Hepatocyte (in vitro differentiated cells): ENCODE measurements at places on chromosomes 2 and 18.

GRCh38 chr2:3260959-3261358, 116.7 kb downstream of the EIPR1 start:
- no peaks in the 10 kb centered on the region for H3K27me3 ChIP-seq
- H3K4me1 ChIP-seq = no peaks in the 10 kb centered on the region
- DNase-seq = no peak
- no peak overlapping the region for H3K4me3 ChIP-seq
- H3K36me3 ChIP-seq = no peaks in the 10 kb centered on the region
- H3K27ac ChIP-seq = no peak overlapping the region

- peak overlapping the region; percentile 95 for H3K27ac ChIP-seq
- no peaks in the 10 kb centered on the region for H3K27me3 ChIP-seq
- H3K4me3 ChIP-seq = peak overlapping the region; percentile 74
- no peaks in the 10 kb centered on the region for H3K36me3 ChIP-seq
These were observed 1.0 kb downstream of the PLEKHB2 start for GRCh38 chr2:131105950-131106801.

GRCh38 chr2:85545780-85546240, 6.8 kb downstream of the MAT2A start:
- DNase-seq = no peak
- H3K4me1 ChIP-seq = peaks cover 24% of the 10 kb centered on the region
- H3K27me3 ChIP-seq = no peaks in the 10 kb centered on the region
- H3K27ac ChIP-seq = no peak overlapping the region
- H3K4me3 ChIP-seq = no peak overlapping the region

DNA sequence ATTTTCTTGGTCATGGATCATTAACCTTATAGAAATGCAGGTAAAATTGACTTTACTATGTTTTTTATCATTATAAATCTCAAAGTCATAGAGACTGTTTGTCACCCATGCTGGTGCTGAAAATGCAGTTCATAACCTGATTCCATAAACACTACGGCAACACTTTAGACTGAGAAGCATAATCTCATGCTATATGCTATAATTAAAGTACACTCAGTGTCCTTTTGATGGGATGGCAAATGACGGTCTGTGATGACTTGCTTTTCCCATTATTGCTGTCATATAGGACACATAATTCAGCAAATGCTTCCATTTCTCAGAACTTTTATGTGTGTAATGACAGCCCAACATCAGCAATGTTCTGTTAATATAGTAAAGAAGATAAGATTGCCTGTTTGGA, 162.9 kb downstream of the CD226 start:
- no peaks in the 10 kb centered on the region for H3K4me1 ChIP-seq
- DNase-seq = no peak
- H3K27me3 ChIP-seq = no peaks in the 10 kb centered on the region
- no peak overlapping the region for H3K4me3 ChIP-seq

GRCh38 chr18:26271917-26272549, 45.8 kb downstream of the TAF4B start:
- no peaks in the 10 kb centered on the region for H3K4me1 ChIP-seq
- no peaks in the 10 kb centered on the region for H3K27me3 ChIP-seq
- no peak overlapping the region for H3K4me3 ChIP-seq
- DNase-seq = no peak
- H3K27ac ChIP-seq = no peak overlapping the region
- H3K36me3 ChIP-seq = no peaks in the 10 kb centered on the region

DNA sequence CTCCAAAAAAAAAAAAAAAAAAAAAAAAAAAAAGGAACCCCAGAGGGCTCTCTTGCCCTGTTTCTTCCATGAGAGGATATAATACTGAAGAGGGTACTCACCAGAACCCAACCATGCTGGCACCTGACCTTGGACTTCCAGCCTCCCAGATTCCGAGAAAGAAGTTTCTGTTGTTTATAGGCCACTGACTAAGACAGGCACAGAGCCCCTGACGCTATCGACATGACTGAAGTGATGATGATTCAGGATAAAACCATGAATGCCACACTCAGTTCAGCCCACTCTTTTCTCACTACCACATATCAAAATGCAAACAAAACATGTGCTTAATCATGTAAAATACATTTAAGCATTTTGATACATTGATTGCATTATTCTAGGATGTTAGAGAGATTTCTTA, 66.1 kb upstream of the CDCA7 start:
- H3K27me3 ChIP-seq = no peaks in the 10 kb centered on the region
- no peaks in the 10 kb centered on the region for H3K36me3 ChIP-seq
- H3K4me1 ChIP-seq = no peaks in the 10 kb centered on the region
- no peak overlapping the region for H3K27ac ChIP-seq
- DNase-seq = no peak
- H3K4me3 ChIP-seq = no peak overlapping the region

- H3K4me3 ChIP-seq = no peak overlapping the region
- DNase-seq = no peak
- no peaks in the 10 kb centered on the region for H3K27me3 ChIP-seq
- H3K4me1 ChIP-seq = no peaks in the 10 kb centered on the region
These were observed 275.1 kb downstream of the SETBP1 start for GRCh38 chr18:44955825-44956224.

- H3K27ac ChIP-seq = no peak overlapping the region
- H3K27me3 ChIP-seq = no peaks in the 10 kb centered on the region
- peaks cover 3% of the 10 kb centered on the region for H3K4me1 ChIP-seq
- H3K36me3 ChIP-seq = no peaks in the 10 kb centered on the region
These were observed 150.8 kb upstream of the ZEB2 start for GRCh38 chr2:144670738-144671137.

GRCh38 chr2:119240311-119241204, 16.9 kb downstream of the STEAP3 start:
- H3K27ac ChIP-seq = peak overlapping the region; percentile 72
- no peak overlapping the region for H3K4me3 ChIP-seq
- no peaks in the 10 kb centered on the region for H3K27me3 ChIP-seq
- DNase-seq = peak; percentile 66
- H3K36me3 ChIP-seq = no peaks in the 10 kb centered on the region

DNA sequence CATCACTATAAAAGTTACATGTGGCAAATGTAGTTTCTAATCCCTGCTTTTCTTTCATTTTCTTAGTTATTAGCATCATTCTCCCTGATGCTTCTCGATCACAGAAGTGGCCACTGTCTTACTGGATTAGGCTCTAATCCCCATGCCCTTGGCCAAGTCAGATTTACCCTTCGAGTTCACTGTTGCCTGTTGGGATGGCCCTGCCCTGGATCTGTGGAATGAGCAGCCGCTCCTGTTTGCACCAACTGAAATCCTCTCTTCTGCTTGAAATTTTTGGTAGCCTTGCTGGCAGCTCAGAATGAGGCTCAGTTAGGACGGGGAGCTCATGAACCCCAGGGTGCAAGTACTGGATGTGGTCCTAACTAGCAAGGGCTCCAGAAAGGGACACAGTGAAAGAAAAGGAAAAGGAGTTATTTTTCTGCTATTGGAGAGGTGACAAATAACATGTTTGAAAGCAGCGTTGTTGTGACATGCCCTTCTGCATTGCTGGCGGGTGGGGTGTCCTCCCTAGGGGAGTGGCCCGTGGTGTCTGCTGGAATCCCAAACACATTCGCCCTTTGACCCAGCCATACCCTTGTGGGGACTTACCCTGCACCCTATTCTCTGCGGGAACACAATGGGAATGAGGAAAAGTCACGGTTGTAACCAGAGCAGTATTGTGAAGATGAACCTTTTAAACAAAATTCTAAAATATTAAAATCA, 34.5 kb downstream of the RBFA start:
- H3K4me1 ChIP-seq = no peaks in the 10 kb centered on the region
- H3K27me3 ChIP-seq = no peaks in the 10 kb centered on the region
- H3K27ac ChIP-seq = no peak overlapping the region
- no peak overlapping the region for H3K4me3 ChIP-seq

GRCh38 chr18:50654658-50655550, 95.0 kb downstream of the MAPK4 start:
- no peaks in the 10 kb centered on the region for H3K27me3 ChIP-seq
- no peaks in the 10 kb centered on the region for H3K36me3 ChIP-seq
- no peak overlapping the region for H3K4me3 ChIP-seq
- peaks cover 12% of the 10 kb centered on the region for H3K4me1 ChIP-seq
- DNase-seq = peak; percentile 33

DNA sequence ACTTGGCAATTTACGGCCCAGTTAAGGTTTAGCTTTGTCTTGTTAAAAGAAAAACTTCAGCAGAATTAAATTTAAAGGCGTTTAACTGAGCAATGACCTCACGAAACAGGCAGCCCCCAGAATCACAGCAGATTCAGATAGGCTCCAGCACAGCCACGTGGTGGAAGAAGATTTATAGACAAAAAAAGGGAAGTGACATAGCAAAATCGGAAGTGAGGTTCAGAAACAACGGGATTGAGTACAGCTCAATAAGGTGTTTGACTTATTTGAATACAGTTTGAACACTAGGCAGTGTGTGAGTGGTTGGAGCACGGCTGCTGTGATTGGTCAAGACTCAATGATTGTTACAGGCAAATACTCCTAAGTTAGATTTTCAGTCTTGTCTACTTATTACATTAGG, 79.8 kb downstream of the MOGAT1 start:
- no peak for DNase-seq
- no peaks in the 10 kb centered on the region for H3K36me3 ChIP-seq
- no peak overlapping the region for H3K27ac ChIP-seq
- H3K4me3 ChIP-seq = no peak overlapping the region
- no peaks in the 10 kb centered on the region for H3K27me3 ChIP-seq

DNA sequence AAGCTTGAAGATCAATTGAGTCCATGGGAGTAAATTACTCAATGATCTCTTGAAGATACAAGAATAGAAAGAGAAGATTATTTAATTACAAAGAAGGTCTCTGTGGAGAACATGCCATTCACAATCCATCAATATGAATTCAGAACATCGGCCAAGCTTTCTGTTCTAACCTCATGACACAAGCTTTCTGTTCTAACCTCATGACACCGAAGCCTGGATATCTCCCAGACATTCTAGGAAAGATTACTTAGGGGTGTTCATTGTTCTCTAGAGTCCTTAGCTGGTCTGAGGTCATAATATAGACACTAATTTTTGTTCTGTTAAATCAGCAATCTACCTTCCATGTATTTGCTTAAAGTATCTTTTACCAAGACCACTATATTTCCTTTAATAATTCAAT, 95.5 kb downstream of the RDH14 start:
- no peaks in the 10 kb centered on the region for H3K36me3 ChIP-seq
- no peak overlapping the region for H3K4me3 ChIP-seq
- H3K4me1 ChIP-seq = no peaks in the 10 kb centered on the region
- no peak overlapping the region for H3K27ac ChIP-seq
- DNase-seq = no peak

GRCh38 chr2:8494151-8494550, 187.7 kb upstream of the ID2 start:
- no peak overlapping the region for H3K27ac ChIP-seq
- no peaks in the 10 kb centered on the region for H3K36me3 ChIP-seq
- peaks cover 26% of the 10 kb centered on the region for H3K4me1 ChIP-seq
- DNase-seq = no peak
- H3K27me3 ChIP-seq = no peaks in the 10 kb centered on the region
- no peak overlapping the region for H3K4me3 ChIP-seq

GRCh38 chr2:159073256-159073655, 104.8 kb downstream of the TANC1 start:
- DNase-seq = no peak
- no peaks in the 10 kb centered on the region for H3K27me3 ChIP-seq
- peak overlapping the region; percentile 33 for H3K27ac ChIP-seq
- H3K36me3 ChIP-seq = no peaks in the 10 kb centered on the region
- H3K4me3 ChIP-seq = no peak overlapping the region

GRCh38 chr2:26492749-26493515, 15.0 kb upstream of the OTOF start:
- no peaks in the 10 kb centered on the region for H3K27me3 ChIP-seq
- H3K4me1 ChIP-seq = no peaks in the 10 kb centered on the region
- H3K4me3 ChIP-seq = no peak overlapping the region
- no peak overlapping the region for H3K27ac ChIP-seq
- no peak for DNase-seq
- no peaks in the 10 kb centered on the region for H3K36me3 ChIP-seq

GRCh38 chr2:32192418-32192817, 26.8 kb downstream of the SLC30A6 start:
- H3K27me3 ChIP-seq = no peaks in the 10 kb centered on the region
- no peaks in the 10 kb centered on the region for H3K36me3 ChIP-seq
- H3K4me1 ChIP-seq = no peaks in the 10 kb centered on the region
- no peak overlapping the region for H3K4me3 ChIP-seq
- DNase-seq = no peak

- no peaks in the 10 kb centered on the region for H3K36me3 ChIP-seq
- H3K27ac ChIP-seq = no peak overlapping the region
- H3K4me3 ChIP-seq = no peak overlapping the region
- peaks cover 4% of the 10 kb centered on the region for H3K4me1 ChIP-seq
- no peaks in the 10 kb centered on the region for H3K27me3 ChIP-seq
- DNase-seq = no peak
These were observed 98.6 kb upstream of the NCK2 start for GRCh38 chr2:105645938-105646773.

DNA sequence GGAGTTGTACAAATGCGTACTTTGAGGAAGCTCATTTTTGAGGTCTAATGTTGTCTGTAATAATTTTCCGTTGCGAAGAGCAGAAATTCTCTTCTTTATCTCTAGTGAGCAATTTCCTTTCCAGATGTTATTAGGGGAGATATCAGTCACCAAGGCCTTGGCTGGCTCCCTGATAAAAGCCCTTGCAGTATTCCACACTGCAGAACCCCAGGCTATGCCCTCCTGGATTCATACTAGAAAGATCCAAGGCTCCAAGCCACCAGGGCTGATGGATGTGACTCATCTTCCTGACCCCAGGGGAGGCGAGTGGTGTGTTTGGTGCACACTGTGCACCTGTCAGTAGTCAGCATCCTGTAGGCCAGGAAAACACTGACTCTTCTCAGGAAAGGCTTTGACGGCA, 34.7 kb downstream of the INO80C start:
- H3K27ac ChIP-seq = no peak overlapping the region
- H3K27me3 ChIP-seq = no peaks in the 10 kb centered on the region
- no peaks in the 10 kb centered on the region for H3K36me3 ChIP-seq
- no peak for DNase-seq
- H3K4me3 ChIP-seq = no peak overlapping the region

GRCh38 chr18:48781163-48781987, 169.4 kb downstream of the SMAD7 start:
- H3K4me1 ChIP-seq = peaks cover 75% of the 10 kb centered on the region
- H3K27me3 ChIP-seq = no peaks in the 10 kb centered on the region
- H3K4me3 ChIP-seq = no peak overlapping the region

DNA sequence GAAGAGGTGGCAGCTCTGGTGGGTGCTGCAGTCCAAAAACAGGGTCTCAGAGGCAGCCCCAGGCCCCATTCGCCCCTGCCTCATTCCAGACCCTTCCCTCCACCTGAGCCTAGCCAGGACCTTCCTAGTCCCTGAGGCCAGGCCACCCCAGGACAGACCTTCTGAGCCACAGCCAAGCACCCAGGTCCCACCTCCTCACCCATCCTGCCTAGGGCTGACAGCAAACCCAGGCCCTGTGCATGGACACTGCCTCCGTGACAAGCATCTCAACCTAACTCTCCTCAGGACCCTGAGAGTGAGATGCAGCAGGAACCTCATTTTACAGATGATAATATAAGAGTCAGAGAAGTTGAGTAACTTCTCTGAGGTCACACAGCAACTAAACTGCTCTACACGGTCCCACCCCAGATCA, 15.5 kb downstream of the ADRA2B start:
- no peak for DNase-seq
- H3K4me1 ChIP-seq = no peaks in the 10 kb centered on the region

GRCh38 chr2:3207091-3207491, 170.5 kb downstream of the EIPR1 start:
- H3K4me3 ChIP-seq = no peak overlapping the region
- no peaks in the 10 kb centered on the region for H3K4me1 ChIP-seq

GRCh38 chr2:216341121-216341520, 31.2 kb downstream of the MARCHF4 start:
- H3K27ac ChIP-seq = peak overlapping the region; percentile 87
- peaks cover 18% of the 10 kb centered on the region for H3K27me3 ChIP-seq
- no peak for DNase-seq
- H3K4me1 ChIP-seq = peaks cover 9% of the 10 kb centered on the region

GRCh38 chr2:24559473-24560113, 68.5 kb downstream of the NCOA1 start:
- no peak overlapping the region for H3K27ac ChIP-seq
- no peaks in the 10 kb centered on the region for H3K36me3 ChIP-seq
- H3K4me3 ChIP-seq = no peak overlapping the region
- no peak for DNase-seq
- H3K4me1 ChIP-seq = no peaks in the 10 kb centered on the region
